ENCODE measurements at places on chromosomes 16 and 17.
A peak's percentile ranks its signal among the peaks of the same experiment; 100 is the strongest.

- DNase-seq, result no peak
Observed at GRCh38 chr17:9247401-9247938, 226.2 kb downstream of the NTN1 start.

GRCh38 chr16:66028510-66029216 lies 337.8 kb upstream of the CDH5 start:
- peak; percentile 37 for DNase-seq

DNA sequence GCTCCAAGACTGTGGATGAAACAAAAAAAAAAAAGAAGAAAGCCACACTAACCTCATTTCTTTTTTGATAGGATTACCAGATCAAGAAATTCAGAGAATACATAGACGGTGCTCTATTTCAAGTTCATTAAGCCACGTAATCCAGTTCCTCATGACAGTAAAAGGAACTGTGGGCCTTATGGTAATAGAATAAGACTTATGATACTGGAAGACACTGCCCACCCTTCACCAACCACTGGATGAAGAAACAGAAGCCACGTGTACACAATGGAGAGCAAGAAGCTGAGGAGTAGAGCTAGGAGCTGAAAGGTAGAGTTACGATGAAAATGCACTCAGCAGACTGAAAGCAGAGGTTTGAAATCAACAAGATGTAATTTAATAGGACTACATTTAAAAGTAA lies 11.2 kb downstream of the NCBP3 start:
- DNase-seq, result no peak

DNA sequence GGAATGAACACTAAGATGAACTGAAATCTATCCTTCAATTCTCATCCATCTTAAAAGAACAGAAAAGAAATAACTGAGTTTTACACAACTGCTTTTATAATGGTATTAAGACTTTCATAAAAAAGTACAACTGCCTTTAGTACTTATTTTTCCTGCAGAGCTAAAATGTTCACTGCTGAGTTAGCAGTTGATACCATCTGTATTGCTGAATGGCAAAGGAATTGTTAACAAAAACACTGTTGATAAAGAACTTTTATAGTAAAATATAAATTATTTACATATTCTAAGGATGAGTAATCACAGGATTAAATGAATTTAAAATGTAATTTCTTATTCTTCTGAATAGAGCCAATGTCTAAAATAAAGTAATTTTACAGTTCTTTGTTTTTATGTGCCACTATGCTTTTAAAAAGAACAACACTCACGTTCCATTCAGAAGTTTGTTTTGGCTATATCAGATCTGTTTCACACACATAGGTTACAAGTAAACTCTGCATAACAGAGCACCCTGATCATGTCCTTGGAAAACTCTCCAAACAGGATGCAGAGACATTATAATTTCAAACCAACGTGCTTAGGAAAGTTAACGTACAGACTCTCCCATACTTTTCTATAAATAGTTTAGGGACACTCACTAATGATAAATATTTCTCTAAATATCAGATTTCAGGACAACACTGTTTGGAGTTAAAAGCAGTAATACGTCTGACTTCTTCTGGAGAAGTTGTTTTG lies 151.1 kb downstream of the ITFG1 start:
- DNase-seq, result no peak

GRCh38 chr17:9016941-9017552 lies 4.3 kb upstream of the NTN1 start:
- no peak for DNase-seq

- DNase-seq, result peak; percentile 44
Observed at GRCh38 chr16:85994492-85995490, 95.8 kb downstream of the IRF8 start.

DNA sequence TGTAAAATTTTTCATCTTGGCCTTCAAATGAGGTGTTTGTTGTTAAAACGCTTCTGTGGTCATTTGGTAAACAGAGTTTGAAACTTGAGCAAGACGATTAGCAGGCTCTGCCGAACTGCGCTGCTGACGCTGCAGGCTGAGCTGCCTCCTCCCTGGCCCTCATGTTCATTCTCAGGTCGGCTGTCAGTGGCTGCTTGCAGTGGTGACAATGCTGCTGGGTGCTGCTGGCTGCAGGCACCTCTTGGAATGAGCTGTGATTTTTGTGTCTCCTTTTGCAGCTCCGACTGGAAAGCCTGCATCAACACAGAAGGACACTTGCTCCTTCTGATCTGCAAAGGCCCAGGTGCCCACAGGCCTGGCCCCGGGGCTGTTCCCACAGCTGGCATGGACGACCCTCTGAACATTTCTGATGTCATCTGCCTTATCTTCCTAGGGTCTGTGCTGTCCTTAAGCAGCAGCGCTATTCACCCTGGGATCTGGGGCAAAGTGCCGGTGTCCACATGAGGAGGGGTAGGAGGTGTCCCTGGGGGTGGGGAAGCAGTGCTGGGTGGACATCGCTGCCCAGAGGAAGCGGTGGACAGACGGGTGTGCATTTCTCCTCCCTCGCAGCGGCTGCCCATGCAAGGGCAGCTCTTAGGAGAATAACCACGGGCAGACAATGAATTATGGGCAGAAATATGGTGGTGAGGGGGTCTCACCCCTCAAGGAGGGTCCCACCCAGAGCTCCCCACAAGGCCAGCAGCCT lies 23.1 kb upstream of the OSGIN1 start:
- DNase-seq, result no peak

DNA sequence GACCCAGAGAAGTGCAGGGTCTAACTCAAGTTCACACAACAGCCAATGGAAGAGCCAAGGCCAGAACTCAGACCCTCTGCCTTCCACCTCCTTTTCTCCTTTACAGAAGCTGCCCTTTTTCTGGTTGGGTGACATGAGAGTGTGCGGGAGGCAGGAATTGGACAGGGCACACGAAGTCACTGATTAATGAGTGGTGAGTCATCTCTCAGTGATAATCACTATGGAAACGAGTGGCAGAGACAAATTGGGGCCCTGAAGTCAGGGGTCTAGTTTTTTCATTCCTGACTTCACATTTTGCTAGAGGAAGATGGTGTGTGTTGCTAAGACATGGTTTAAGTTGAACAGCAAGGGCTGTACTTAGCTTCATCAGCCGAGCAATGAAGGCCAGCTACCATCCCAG lies 312.7 kb upstream of the CCL2 start:
- DNase-seq, result peak; percentile 17

GRCh38 chr17:42564815-42565522 lies 1.9 kb upstream of the MLX start:
- DNase-seq, result no peak

DNA sequence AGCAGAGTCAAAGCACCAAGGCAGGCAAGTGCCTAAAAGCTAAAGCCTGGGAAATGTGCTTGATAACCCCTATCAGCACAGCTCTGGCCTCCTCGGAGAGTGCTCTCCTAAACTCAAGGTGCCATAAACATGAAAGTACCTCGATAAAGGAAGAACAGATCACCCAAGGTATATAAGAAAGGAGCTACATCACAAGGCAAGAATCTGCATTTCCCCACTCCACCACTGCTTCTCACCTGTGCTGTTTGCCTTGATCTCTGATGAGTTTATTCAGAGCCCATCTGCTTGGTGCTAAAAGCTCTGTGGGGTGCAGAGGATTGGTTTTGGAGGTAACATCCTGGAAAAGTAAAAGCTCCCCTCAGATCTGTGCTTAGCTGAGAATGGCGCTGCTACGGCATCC lies 449.5 kb upstream of the CDH5 start:
- DNase-seq, result no peak

- DNase-seq, result no peak
Observed at GRCh38 chr16:64656471-64656870, 465.4 kb downstream of the CDH11 start.

DNA sequence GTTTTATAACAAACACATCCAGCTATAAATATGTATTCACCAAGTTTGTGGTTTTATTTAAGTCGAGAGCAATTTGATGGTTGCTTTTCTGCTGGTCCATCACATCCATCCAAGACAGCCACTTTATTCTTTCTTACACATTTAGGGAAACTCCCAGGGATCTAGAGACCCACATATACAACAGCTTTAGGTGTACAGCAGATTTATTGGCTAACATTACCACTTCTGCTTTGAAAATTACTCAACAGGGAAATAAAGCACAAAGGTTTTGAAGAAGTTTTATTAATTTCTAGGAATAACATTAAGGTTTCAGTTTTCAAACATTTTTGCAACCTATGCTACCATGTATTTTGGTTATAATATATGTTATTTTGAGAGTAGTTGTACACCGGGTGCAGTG lies 6.9 kb downstream of the ERCC4 start:
- no peak for DNase-seq

- no peak for DNase-seq
Observed at GRCh38 chr16:54344646-54345630, 58.4 kb upstream of the IRX3 start.

DNA sequence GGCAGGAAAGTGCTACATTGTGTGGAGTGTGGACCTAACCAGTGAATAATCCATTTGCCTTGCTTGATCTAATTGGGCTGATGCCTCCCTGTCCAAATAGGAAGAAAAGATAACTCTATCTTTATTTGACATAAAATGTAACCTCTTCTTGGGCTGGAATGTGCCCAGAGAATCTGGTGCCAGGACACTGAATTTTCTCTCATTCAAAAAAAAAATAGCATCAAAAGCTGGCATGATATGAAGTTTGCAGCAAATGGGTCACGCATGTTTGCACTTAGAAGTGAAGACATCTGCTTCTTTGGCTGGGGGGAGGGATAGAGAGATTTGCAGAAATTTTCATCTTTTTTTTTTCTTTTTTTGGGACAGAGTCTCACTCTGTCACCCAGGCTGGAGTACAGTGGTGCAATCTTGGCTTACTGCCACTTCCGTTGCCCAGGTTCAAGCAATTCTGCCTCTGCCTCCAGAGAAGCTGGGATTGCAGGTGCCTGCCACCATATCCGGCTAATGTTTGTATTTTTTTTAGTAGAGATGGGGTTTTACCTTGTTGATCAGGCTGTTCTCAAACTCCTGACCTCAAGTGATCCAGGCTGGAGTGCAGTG lies 478.2 kb upstream of the EEF2KMT start:
- no peak for DNase-seq

DNA sequence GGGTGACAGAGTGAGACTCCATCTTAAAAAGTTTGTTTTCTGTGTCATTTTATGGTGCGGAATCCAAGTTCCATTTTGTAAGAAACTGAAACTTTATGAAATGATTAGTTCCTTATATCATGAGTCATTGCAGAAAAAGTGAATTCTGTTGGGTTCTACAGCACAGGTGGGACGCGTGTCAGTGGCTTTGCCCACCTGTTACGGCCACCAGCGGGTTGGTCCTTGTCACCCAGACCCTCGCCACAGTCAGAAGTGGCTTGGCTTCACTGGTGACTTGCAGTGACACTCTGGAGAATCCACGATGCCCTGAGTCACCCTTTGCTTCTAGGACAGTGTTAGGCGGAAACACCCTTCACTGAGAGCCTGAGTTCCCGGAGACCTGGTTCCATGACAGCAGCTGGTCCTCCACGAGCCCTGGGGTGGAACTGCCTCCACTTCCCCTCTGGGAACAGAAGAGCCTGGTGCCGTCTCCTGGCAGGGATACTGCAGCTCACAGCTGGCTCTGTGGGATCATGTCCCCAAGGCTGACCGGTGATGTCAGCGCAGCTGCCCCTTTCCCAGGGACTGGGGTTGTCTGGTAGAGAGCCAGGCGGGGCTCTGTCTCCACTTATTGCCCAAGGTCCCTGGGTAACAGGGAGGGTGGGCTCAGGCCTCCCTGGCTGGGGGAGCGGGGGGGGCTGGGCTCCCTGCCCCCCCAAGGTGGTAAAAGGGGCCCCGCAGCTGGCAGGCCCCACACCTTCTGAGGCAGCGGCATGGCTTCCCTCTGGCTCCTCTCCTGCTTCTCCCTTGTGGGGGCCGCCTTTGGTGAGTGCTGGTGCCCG lies at the start of gene CTRB1:
Gene CTRB1 (plus strand): TSS at position 733 of the 821 bp plus-strand sequence. CDS start 20 bp downstream, at position 753.
- DNase-seq, result no peak

DNA sequence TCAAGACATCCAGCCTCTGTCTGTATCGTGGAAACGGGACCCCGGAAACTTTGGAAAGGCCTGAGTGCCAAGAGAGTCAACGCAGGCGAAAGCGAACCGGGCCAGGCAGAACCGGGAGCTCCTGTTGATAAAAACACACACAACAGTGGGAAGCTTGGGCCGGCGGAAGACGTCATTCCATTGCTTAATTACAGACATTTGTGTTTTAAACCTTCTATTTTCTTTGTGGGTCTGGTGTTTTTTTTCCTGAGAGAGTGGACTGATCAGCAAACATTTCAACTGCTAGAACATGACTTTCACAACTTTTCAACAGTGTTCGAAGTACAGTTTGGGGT lies 878 bp upstream of the RNF157 start:
- DNase-seq, result no peak

DNA sequence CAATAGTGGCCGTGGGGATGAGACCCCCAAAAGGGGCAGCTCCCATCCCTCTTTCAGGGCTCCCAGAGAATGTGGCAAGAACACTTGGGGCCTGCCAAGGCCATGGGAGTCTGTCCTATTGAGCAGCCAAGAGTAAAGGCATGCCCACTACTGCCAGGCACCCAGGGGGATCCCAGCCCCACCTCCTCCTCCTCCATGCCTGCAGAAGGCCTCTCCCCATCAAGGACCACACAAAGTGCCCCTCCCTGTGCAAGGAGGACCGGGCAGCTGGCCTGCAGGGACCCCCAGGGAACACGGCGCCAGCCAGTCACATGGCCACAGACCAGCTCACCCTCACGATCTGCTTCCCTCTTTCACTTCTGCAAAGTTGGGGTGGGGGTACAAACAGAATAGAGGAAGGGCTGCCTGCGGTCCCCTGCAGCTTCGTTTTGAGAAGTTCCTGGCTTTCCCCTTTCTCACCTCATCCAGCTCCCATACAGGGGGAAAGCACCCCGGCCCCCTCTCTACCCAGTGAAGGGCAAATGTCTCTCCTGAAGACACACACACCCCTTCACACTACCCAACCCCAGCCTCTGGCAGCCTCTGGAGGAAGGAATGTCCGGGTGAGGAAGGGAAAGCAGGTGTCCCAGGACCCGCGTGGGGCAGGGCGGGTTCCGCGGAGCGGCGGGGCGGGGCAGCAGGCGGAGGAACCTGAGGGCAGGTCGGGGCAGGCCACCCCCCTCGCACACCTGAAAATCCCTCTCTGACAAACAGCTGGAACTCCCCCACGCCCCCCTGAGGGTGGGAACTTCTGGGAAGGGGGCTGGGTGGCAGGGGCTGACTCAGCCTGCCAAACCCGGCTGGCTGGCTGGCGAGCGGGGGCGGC lies 2.0 kb downstream of the PPP1R9B start:
- DNase-seq, result peak; percentile 81

DNA sequence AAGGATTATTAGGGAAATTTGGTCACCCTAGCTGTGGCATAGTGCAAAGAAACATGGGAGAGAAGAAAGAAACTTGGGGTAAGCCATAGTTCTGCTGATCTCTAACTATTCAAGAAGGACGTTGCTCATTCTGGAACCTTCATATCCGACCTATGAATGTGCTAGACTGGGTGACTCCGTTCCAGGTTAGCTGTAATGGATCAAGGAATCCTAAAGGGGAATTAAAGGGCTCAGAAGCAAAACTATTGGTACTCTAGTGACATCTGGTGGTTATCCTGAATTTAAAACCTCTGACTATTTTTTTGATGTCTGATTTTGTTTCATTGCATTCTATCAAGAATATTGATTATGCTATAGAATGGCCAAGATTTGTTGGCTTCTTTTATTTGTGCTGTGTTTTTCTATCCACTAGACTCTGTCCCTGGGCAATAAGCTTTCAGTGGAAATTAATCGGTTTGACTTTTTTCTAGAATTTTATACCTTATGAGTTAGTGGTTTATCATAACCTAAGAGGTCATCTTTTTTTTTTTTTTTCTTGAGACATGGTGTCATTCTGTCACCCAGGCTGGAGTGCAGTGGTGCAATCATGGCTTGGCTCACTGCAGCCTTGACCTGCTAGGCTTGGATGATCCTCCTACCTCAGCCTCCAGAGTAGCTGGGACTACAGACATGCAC lies 19.5 kb downstream of the PCTP start:
- no peak for DNase-seq

GRCh38 chr17:43573579-43574321 lies 27.6 kb upstream of the ETV4 start:
- no peak for DNase-seq

Data from left forelimb (tissue), 1 donor.